Panc1 (cell line): ENCODE measurements at places on chromosomes 2 and 18. TPM values are rescaled to one million over a fixed set of nuclear protein-coding genes. Genes with fewer than 3 reads are reported as not detected.

MYO3B gene
- total RNA-seq, result 0.05 TPM

LBX2 gene
- 9.6 TPM for total RNA-seq

DCDC2C gene
- total RNA-seq, result not detected

SLC4A1AP gene
- 22.2 TPM for total RNA-seq

VAMP8 gene
- 93.2 TPM for total RNA-seq

ABCB11 gene
- total RNA-seq, result 0.05 TPM
